Testis (tissue), 5 donors: ENCODE measurements at places on chromosomes 12 and 14. TPM values are rescaled to one million over a fixed set of nuclear protein-coding genes. Genes with fewer than 3 reads are reported as not detected.

GRCh38 chr12:13099066-13099843 is 4.2 kb downstream of the GSG1 start:
- no peak for DNase-seq

GRCh38 chr14:90056826-90057225 is 5.0 kb upstream of the KCNK13 start:
- no peak for DNase-seq

- peak; percentile 51 for DNase-seq
Observed at GRCh38 chr14:73740618-73741326, 26.6 kb upstream of the PNMA1 start.

DNA sequence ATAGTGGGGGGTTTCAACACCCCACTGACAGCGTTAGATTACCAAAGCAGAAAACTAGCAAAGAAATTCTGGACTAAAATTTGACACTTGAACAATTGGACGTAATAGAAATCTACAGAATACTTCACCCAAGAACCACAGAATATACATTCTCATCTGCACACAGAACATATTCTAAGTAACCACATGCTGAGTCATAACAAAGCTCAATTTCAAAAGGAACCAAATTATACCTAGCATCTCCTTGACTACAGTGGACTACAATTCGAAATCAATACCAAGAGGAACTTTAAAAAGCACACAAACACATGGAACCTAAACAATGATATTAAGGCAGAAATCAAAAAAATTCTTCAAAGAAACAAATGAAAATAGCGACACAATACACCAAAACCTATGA is 871.6 kb upstream of the MDGA2 start:
- DNase-seq = no peak

Gene AMN
- polyA plus RNA-seq = 3.0 TPM

Gene KCNA1
- polyA plus RNA-seq = 0.13 TPM

Gene SLC16A7
- polyA plus RNA-seq = 38.0 TPM
